ENCODE measurements at places on chromosomes 13 and 19. TPM values are rescaled to one million over a fixed set of nuclear protein-coding genes. Genes with fewer than 3 reads are reported as not detected.

PNMA8C gene
- polyA plus RNA-seq, result 16.1 TPM

USF2 gene
- polyA plus RNA-seq, result 107 TPM

SERP2 gene
- 15.4 TPM for polyA plus RNA-seq

ZNF534 gene
- polyA plus RNA-seq, result 2.9 TPM

TMEM59L gene
- polyA plus RNA-seq, result 138 TPM

ZNF681 gene
- 3.6 TPM for polyA plus RNA-seq

RNF225 gene
- not detected for polyA plus RNA-seq

UNC13A gene
- 7.9 TPM for polyA plus RNA-seq

LILRA1 gene
- polyA plus RNA-seq, result not detected

CATSPERD gene
- not detected for polyA plus RNA-seq

PEG3 gene
- not detected for polyA plus RNA-seq

ZNF626 gene
- 44.2 TPM for polyA plus RNA-seq

GPC6 gene
- polyA plus RNA-seq, result 9.0 TPM

ARL11 gene
- not detected for polyA plus RNA-seq

GAPDHS gene
- not detected for polyA plus RNA-seq

ZNF579 gene
- polyA plus RNA-seq, result 7.4 TPM

SIGLEC8 gene
- not detected for polyA plus RNA-seq

ZNF43 gene
- 16.3 TPM for polyA plus RNA-seq

DIAPH3 gene
- polyA plus RNA-seq, result 1.9 TPM

ZNF808 gene
- 13.4 TPM for polyA plus RNA-seq
